Upper lobe of left lung (tissue), 6 donors: ENCODE measurements at places on chromosomes 5 and 9. TPM values are rescaled to one million over a fixed set of nuclear protein-coding genes. Genes with fewer than 3 reads are reported as not detected.

SPATA31C1 gene
- total RNA-seq = not detected

CDH9 gene
- total RNA-seq = not detected

ADAMTS16 gene
- 3.0 TPM for total RNA-seq

NR5A1 gene
- total RNA-seq = 0.49 TPM

FRRS1L gene
- 0.10 TPM for total RNA-seq

CCDC183 gene
- total RNA-seq = 130 TPM

LURAP1L gene
- total RNA-seq = 42.6 TPM

DNAJC21 gene
- total RNA-seq = 41.2 TPM

TNFSF15 gene
- total RNA-seq = 1.4 TPM

PKN3 gene
- 8.1 TPM for total RNA-seq

HAVCR2 gene
- 42.6 TPM for total RNA-seq

DNA sequence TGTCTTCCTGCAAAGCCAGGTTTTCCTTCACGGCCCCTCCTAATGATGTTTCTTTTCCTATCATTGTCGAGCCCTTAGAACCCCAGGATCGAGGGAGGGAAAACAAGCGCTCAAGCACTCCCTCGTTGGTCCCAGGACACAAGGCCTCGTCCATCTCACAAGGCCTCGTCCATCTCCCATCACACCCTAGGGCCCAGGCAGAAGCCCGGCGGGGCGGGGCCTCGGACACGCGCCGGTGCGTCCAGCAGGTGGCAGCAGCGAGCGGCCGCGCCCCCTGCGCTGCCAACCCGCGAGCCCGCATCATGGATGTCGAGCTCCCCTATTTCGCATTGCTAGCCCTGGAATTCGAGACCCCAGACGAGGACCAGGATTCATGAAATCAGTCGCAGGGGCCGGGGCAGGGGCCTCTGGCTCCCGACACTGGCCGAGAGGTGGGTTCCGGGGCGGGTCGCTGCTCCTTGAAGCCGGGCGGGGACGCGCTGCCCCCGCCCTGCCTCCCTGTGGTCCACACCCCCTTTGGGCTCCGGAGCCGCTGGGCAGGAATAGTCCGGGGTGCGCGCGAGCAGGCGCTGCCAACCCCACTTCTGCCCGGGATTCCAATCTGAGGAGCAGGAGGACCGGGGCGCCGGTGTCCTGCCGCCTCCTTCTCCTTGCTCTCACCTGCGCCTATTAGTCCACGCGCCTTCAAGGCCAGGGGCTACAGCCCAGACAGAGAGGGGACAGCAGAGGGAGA lies at the start of gene ABLIM3:
Gene ABLIM3, plus strand, starts transcription at position 270 of the 733 bp plus-strand sequence. CDS start 603 bp downstream, outside the sequence.
- H3K27ac ChIP-seq = peak within 1 kb of the TSS; percentile 83
- peak; percentile 79 for DNase-seq
- peak within 1 kb of the TSS; percentile 67 for H3K4me3 ChIP-seq
- H3K27me3 ChIP-seq = no peaks in the 10 kb centered on the region
- peaks cover 30% of the 10 kb centered on the region for H3K4me1 ChIP-seq

GRCh38 chr5:59067956-59068656 lies 485.2 kb downstream of the RAB3C start:
- no peak for DNase-seq
- no peaks in the 10 kb centered on the region for H3K27me3 ChIP-seq
- H3K27ac ChIP-seq = no peak overlapping the region
- H3K4me1 ChIP-seq = no peaks in the 10 kb centered on the region
- no peak overlapping the region for H3K4me3 ChIP-seq

GRCh38 chr5:135012951-135013391 lies 21.1 kb downstream of the PITX1 start:
- H3K4me3 ChIP-seq = no peak overlapping the region
- no peak overlapping the region for H3K27ac ChIP-seq
- DNase-seq = no peak
- no peaks in the 10 kb centered on the region for H3K4me1 ChIP-seq

DNA sequence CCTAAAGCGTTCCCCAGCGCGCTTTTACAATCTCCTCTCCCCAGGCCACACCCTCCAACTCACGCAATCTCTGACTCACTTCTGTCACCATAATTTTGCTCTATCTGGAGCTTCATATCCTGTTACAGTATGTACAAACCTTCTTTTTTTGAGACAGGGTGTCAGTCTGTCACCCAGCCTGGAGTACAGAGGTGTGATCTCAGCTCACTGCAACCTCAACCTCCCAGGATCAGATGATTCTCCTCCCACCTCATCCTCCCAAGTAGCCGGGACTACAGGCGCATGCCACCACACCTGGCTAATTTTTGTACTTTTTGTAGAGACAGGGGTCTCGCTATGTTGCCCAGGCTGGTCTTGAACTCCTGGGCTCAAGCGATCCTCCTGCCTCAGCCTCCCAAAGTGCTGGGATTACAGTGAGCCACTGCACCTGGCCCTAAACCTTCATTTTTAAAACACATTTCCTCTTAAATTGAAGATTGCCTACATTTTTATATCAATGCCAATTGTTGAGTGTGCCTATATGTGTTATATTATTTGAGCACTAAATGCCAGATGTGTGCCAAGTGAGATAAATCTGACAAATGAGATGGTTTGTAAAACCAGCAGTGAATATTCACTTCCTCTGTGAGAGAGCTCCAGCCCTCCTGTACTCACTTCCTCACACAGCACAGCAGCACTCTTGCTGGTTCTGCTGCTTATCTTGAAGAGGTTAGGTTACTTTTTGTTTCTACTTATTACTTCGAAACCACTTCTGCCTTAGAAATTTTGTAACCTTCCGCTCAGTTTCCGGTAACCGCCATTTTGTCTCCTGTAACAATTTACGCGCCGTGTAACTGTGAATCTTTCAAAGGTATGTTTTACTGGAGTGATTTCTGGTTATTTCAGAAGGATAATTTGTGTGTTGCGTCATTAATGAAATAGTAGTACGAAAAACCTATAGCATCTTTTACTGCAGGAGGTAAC lies 57.9 kb downstream of the DOCK8 start:
- H3K27ac ChIP-seq = peak overlapping the region; percentile 80
- H3K36me3 ChIP-seq = no peaks in the 10 kb centered on the region
- H3K27me3 ChIP-seq = no peaks in the 10 kb centered on the region
- no peak for DNase-seq

- no peaks in the 10 kb centered on the region for H3K27me3 ChIP-seq
- H3K4me3 ChIP-seq = no peak overlapping the region
- no peaks in the 10 kb centered on the region for H3K36me3 ChIP-seq
- peak overlapping the region; percentile 77 for H3K27ac ChIP-seq
Measured at GRCh38 chr5:149416987-149417710, 38.1 kb upstream of the IL17B start.

DNA sequence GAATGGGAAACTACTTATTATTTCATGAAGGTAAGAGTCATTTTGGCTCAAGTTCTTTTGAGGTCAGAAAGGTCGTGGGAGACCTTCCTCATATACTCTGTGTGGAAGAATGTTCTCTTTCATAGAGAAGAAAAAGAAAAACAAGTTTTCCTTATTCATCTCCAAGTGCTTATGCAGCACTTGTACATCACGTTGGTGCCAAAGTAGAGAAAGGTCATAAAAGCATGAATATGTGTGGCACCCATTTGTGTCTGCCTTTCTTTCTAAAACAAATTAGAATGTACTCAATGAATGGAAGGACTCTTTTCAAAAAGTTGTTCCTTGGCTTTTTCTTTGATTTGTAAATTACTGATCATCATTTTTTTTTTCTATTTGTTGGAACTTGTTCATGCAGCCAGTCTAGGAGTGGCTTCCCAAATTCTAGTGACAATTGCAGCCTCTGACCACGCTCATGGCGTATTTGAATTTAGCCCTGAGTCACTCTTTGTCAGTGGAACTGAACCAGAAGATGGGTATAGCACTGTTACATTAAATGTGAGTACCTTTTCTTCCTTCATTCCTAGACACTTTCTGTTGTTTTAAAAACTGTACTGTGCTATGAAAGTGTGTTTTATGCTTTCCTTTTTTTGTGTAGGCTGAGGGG lies 122.4 kb downstream of the ADGRV1 start:
- no peak overlapping the region for H3K27ac ChIP-seq
- no peak for DNase-seq
- no peaks in the 10 kb centered on the region for H3K4me1 ChIP-seq
- no peaks in the 10 kb centered on the region for H3K36me3 ChIP-seq
- H3K27me3 ChIP-seq = no peaks in the 10 kb centered on the region

GRCh38 chr9:71608021-71608420 lies 160.3 kb downstream of the CEMIP2 start:
- H3K4me1 ChIP-seq = no peaks in the 10 kb centered on the region
- no peak overlapping the region for H3K4me3 ChIP-seq
- no peak for DNase-seq

DNA sequence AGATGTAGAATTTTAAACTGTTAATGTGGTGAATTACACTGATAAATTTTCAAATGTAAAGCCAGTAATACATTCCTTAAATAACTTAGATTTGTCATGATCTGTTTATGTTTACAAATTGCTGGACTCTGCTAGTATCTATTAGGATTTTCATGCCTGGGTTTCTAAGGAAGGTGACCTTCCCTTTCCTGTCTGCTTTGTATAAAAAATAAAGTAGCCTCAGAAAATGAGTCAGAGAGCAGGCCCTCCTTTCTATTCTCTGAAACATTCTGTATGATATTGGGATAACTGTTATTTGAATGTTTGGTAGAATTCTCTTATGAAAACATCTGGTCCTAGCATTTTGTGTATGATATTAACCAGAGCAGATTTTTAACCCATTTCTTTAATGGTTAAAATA lies 255.3 kb downstream of the SYK start:
- no peak overlapping the region for H3K27ac ChIP-seq
- no peaks in the 10 kb centered on the region for H3K27me3 ChIP-seq
- no peak for DNase-seq

DNA sequence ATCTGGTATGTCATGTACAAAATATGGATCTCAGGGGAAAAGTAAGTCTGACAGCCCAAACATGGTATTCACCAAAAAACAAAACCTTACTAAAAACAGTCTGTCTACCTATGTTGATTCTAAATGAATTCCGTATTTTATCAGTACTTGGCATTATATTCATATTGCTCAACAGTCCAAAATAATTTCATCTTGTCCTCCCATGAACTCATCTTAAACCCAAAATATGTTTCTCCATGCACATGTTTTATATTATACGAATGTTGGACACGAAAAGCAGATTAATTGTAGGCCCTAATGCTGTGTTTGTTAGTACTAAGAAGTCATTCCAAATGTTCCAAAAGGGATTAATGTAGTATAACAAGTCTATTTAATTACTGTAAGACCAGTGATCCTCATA lies 20.1 kb downstream of the NFIB start:
- H3K27ac ChIP-seq = no peak overlapping the region
- H3K4me3 ChIP-seq = no peak overlapping the region
- H3K36me3 ChIP-seq = no peaks in the 10 kb centered on the region
- no peaks in the 10 kb centered on the region for H3K27me3 ChIP-seq
- no peak for DNase-seq

GRCh38 chr5:128081111-128081851 lies 2.3 kb upstream of the SLC12A2 start:
- no peak for DNase-seq
- peaks cover 26% of the 10 kb centered on the region for H3K4me1 ChIP-seq
- peak overlapping the region; percentile 92 for H3K4me3 ChIP-seq
- no peaks in the 10 kb centered on the region for H3K36me3 ChIP-seq

- peaks cover 15% of the 10 kb centered on the region for H3K4me1 ChIP-seq
- no peak overlapping the region for H3K4me3 ChIP-seq
- no peak for DNase-seq
- H3K27me3 ChIP-seq = peaks cover 9% of the 10 kb centered on the region
- no peaks in the 10 kb centered on the region for H3K36me3 ChIP-seq
Measured at GRCh38 chr5:139901251-139901575, 105.6 kb downstream of the PSD2 start.

- DNase-seq = no peak
- no peak overlapping the region for H3K4me3 ChIP-seq
- H3K4me1 ChIP-seq = no peaks in the 10 kb centered on the region
- H3K27me3 ChIP-seq = no peaks in the 10 kb centered on the region
Measured at GRCh38 chr9:2336055-2336454, 285.5 kb upstream of the VLDLR start.

- H3K27me3 ChIP-seq = no peaks in the 10 kb centered on the region
- no peaks in the 10 kb centered on the region for H3K36me3 ChIP-seq
- no peak for DNase-seq
- no peak overlapping the region for H3K4me3 ChIP-seq
- no peak overlapping the region for H3K27ac ChIP-seq
Measured at GRCh38 chr5:96327722-96328121, 105.3 kb downstream of the PCSK1 start.

DNA sequence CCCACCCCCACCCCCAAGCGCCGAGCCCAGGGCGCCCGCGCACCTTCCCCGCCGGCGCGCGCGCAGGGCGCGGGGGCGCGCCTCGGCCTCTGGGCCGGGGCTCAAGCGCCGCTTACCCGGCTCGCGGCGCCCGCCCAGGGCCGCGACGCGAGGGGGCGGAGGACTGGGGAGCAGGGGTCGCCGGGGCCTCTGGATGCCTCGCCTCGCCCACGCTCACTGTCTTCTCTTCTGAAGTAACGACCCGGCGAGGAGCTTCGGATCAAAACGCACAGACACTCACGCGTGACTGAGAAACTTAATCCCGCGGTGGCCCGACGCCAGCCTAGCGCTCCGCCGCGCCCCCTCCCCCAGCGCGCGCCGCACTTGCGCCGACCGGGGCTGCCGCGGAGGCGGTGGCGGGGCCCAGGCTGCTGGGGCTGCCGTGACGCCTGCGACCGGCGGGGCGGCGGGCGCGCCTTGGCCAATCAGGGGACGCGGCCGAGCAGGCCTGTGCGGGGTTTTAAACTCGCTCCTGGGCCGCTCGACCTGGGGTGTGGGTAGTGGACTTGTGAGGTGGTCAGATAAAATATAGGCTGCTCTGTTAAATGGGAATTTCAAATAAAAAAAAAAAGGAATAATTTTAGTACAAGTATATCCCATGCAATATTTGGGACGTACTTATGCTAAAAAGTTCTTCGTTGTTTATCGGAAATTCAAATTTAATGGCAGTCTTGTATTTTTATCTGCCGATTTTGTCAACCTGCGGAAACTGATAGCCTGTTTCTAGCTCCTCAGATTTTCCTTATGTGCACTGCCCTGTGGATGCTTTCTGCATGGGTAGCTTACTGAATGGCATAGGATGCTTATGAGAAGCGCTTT lies at the start of gene MPDZ:
Gene MPDZ, minus strand, starts transcription at position 409 of the 858 bp plus-strand sequence. CDS start 29,377 bp downstream, outside the sequence.
- peak within 1 kb of the TSS; percentile 82 for H3K27ac ChIP-seq
- no peaks in the 10 kb centered on the region for H3K36me3 ChIP-seq
- peak within 1 kb of the TSS; percentile 77 for H3K4me3 ChIP-seq
- peaks cover 10% of the 10 kb centered on the region for H3K4me1 ChIP-seq
- peak; percentile 60 for DNase-seq

- H3K27ac ChIP-seq = no peak overlapping the region
- H3K27me3 ChIP-seq = no peaks in the 10 kb centered on the region
- no peaks in the 10 kb centered on the region for H3K36me3 ChIP-seq
- no peak overlapping the region for H3K4me3 ChIP-seq
- no peaks in the 10 kb centered on the region for H3K4me1 ChIP-seq
Measured at GRCh38 chr5:1779782-1780613, 19.6 kb downstream of the MRPL36 start.

DNA sequence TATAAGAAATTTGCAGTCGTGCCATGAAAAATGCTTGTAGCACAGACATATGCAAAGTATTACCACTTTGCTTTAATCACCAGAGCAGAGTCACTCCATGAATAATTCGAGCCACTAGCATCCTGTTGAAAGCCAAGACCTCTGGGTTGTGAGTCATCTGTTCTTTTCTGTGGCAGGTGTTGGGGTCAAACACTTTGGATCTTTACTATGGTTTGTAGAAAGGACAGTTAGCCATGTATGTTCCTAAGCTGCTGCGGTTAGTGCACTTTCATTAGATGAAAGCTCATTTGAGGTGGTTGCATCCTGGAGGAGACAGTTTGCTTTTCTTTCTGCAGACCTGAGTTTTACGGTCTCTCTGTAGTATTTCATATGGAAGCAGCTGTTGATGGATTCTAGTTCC lies 223.7 kb downstream of the DMRT2 start:
- H3K27ac ChIP-seq = no peak overlapping the region
- no peak for DNase-seq
- H3K36me3 ChIP-seq = no peaks in the 10 kb centered on the region
- H3K4me1 ChIP-seq = no peaks in the 10 kb centered on the region
- no peaks in the 10 kb centered on the region for H3K27me3 ChIP-seq
